ENCODE measurements at places on chromosomes 6 and 20. TPM values are rescaled to one million over a fixed set of nuclear protein-coding genes. Genes with fewer than 3 reads are reported as not detected.

EBF4 gene
- total RNA-seq, result 0.76 TPM

COL20A1 gene
- not detected for total RNA-seq

OLIG3 gene
- not detected for total RNA-seq

RAE1 gene
- 21.5 TPM for total RNA-seq

GPLD1 gene
- 0.97 TPM for total RNA-seq

BMP7 gene
- not detected for total RNA-seq

PHACTR3 gene
- not detected for total RNA-seq

PHF10 gene
- 8.5 TPM for total RNA-seq

SYCP2L gene
- not detected for total RNA-seq

CLPSL2 gene
- not detected for total RNA-seq

PNPLA1 gene
- not detected for total RNA-seq

SCGN gene
- total RNA-seq, result not detected

ASIP gene
- not detected for total RNA-seq

SIGLEC1 gene
- total RNA-seq, result not detected
